GF-D8 (cell line): ENCODE measurements at places on chromosomes 12 and 14.

GRCh38 chr12:122006186-122006926 is 15.3 kb upstream of the BCL7A start:
- no peak for DNase-seq

GRCh38 chr14:54310151-54310850 is 86.5 kb upstream of the CDKN3 start:
- no peak for DNase-seq

DNA sequence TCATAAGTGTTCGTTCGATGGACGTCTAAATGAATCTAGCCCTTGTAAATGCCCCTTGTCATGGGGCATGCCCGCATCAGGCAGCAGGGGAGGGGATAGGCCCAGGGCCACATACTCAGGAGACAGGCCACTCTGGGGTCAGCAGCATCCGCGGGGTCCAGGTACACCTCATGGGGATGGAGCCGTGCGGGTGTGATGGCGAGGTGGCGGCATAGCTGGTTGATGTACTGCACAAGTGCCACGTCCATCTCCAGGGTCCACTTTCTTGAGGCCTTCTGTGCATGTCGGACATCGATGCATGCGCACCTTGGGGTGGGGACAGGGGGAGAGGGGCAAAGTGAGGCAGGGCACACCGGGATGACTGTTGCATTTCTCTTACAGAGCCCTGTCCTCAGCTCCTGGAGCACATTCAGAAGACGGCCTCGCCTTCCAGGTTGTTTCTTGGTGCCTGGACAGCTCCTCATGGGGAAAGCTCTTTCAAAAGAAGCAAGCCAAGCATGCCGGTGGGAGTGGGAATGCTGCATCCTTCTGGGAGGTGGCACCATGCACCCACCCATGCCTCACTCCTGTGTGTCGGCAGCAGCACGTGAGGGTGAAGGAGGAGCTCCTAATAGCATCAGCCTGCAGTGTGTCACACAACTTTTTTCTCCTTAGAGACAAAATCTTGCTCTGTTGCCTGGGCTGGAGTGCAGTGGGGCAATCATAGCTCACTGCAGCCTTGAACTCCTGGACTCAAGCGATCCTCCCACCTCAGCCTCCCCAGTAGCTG is 47.4 kb downstream of the TRAFD1 start:
- DNase-seq, result no peak

DNA sequence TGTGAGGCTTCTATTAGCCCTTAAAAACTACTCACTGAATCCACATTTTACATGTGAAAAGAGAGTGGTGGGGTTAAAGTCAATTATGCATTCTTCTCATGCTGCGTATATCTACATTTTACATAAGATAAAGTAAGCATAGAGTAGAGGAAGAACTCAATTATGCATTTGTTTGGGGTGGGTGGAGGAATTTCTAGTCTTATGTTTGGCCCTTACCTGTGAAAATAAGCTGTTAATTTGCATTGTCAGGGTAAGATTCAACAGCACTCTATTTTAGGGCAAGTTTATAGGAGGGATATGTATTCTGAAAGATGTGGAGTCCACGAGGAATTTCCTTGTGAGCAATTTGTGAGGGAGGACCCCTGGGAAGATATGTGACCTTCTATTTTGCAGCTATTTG is 30.9 kb upstream of the CAPRIN2 start:
- DNase-seq, result no peak

DNA sequence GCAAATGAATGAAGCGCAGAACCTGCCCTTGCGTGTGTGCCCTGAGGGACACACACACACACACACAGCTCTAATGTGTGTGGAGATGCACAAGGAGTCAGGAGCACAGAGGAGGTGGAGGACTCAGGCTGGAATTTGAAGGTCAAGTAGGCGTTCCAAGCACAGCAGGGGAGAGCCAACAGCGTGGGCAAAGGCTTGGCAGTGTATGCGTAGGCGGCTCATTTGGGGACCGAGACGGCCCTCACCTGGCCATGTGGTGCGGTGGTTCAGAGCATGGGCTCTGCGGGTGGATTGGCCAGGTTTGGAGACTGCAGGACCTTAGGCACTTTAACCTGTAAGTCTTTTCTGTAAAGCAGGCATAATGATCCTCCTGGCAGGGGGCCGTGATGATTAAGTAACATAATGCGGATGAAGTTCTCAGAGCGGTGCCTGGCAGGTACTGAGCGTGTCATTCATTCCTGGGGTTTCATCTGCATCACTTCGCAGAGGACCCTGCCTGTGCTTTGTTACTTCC is 69.5 kb upstream of the SLC24A4 start:
- no peak for DNase-seq

DNA sequence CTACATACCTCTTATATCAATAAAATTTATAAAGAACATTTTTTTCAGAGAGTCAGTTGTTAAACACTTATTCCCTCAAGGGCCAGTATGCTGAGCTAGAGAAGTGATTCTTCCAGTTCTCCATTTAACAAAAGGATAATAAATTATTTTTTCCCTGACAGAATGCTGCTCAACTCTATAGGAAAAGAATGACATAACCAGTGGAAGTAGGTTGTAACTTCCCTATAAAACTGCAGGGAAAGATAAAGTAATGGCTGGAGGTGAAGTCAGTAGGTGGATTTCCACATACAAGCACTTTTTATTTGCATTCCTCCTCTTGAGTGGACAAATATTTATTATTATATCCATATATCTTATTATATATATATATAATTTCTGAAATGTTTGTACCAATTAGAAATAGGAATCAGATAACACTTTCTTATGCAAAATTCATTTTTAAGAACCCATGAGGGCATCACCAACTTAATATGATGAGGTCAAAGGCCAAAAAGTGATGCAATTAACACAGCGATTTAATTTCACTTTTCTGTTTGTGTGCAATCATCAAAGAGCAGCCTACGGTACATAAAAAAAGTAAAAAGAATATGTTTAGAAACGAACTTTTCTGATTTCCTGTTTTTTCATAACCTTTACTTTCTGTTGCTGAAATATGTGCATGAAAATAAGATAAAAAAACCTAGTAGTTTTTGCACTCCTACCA is 175.3 kb downstream of the PRKD1 start:
- DNase-seq, result no peak

DNA sequence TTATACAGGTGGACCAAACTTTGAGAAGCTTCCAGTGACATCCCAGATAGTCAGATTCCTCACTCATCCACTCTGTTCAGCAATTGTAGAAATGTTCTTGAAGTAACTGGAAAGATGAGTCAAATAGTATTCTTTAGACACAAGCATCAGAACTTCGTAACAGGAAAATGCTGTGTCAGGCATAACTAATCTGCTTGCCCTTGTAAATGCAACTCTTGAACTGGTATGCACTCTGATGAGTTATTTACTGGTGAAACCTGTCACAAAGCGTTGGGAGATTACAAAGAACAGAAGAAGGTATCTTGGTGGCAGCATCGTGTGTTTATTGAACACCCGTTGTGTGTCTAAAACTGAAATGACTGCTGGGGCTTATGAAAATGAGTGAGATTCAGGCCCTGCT is 10.8 kb upstream of the DUSP6 start:
- DNase-seq, result no peak

DNA sequence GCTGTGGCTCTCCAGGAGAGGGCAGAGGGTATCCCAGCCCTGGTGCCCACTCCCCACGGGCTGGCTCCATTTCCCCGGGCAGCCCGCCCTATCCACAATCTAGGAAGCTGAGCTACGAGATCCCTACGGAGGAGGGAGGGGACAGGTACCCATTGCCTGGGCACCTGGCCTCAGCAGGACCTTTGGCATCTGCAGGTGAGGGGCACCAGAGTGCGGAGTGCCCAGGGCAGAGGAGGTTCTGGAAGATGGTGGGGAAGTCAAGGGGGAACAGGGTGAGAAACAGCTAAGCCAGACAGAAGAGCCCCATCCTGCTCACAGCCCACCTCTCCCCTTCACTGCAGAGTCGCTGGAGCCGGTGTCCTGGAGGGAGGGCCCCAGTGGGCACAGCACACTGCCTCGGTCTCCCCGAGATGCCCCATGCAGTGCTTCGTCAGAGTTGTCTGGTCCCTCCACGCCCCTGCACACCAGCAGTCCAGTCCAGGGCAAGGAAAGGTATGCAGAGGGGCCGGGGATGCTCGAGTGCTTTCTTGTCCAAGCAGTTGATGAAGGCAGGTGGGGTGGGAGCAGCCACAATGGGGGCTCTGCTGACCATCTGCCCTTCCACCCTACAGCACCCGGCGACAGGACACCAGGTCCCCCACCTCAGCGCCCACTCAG is 10.3 kb downstream of the TNS2 start:
- no peak for DNase-seq

DNA sequence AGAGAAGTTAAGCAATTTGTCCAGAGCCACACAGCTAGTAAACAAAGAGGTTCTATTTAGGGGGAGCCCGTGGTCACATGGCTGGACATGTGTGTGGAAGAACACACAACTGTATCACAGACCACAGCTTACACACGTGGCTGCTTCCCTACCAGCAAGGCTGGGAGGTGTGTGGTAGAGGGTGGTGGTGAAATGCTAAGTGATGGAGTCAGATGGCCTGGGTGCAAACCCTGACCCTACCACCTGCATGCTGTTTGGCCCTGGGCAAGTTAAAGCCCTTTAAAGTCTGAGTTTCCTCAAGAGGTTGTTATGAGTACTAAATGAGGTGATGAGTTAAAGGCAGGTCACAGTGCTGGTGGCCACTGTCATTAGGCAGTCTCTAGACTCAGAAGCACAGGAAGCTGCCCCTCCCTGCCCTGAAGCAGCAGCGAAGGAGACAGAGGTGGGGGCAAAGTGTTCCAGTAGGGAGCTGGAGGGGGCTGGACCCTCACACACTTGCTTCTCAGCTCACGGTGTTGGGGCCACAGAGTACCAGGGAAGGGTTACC is 64.2 kb downstream of the ERH start:
- no peak for DNase-seq

- no peak for DNase-seq
These were observed 4.8 kb downstream of the SLC41A2 start for GRCh38 chr12:104953323-104953722.

GRCh38 chr12:126700096-126700495 is 1566.9 kb upstream of the TMEM132C start:
- no peak for DNase-seq

DNA sequence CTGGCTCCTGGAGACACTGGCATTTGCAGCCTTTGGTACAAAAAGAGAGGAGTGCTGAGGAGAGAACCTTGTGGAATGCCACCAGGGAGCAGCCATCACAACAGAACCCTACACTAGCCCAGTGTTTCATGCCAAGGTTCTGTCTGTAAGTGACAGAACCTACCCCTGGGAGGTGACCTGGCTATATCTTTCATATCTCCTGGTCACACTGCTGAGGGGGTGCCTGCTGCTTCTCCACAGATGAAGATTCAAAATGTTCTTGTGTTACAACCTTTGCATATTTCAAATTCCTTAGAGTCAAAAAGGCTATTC is 12.7 kb upstream of the EIF4B start:
- no peak for DNase-seq

GRCh38 chr14:63578300-63578699 is 35.1 kb upstream of the PPP2R5E start:
- DNase-seq, result no peak

DNA sequence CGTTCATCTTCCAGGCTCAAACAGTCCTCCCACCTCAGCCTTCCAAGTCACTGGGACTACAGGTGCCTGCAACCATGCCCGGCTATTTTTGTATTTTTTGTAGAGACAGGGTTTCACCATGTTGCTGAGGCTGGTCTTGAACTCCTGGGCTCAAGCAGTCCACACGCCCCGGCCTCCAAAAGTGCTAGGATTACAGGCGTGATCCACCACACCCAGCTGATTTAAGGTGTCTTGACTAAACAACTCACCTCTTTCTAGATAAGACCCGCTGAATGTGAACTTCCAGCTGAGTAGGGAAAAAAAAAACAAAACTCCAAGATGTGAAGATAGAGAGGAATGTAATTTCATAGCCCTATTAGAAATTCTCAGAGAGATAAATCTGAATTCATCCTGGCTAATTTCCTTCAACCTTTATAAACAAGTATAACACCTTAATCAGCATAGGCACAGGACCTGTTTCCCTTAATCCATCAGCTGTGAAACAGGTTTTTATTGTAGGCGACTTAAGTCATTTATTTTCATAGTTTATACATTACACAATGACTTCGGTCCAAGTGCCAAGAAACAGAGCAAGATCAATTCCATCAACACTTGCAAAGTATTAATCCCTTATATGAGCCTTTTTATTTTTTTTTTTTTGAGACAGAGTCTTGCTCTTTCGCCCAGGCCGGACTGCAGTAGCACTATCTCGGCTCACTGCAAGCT is 51.5 kb downstream of the HCAR2 start:
- DNase-seq, result no peak

GRCh38 chr12:124321040-124321481 is 26.2 kb downstream of the RFLNA start:
- DNase-seq, result no peak
